Urinary bladder (tissue), 4 donors: ENCODE measurements at places on chromosomes 6 and 20. TPM values are rescaled to one million over a fixed set of nuclear protein-coding genes. Genes with fewer than 3 reads are reported as not detected.

The CLPSL2 gene
- not detected for total RNA-seq

The TREML1 gene
- total RNA-seq: 0.21 TPM

The SRMS gene
- 0.48 TPM for total RNA-seq

The ANKRD6 gene
- total RNA-seq: 29.2 TPM

The TSBP1 gene
- total RNA-seq: not detected

The EXOC2 gene
- 29.9 TPM for total RNA-seq

The NRM gene
- 7.0 TPM for total RNA-seq

The MYLK4 gene
- total RNA-seq: 4.0 TPM

The CCDC170 gene
- 4.7 TPM for total RNA-seq

The CRIP3 gene
- total RNA-seq: 3.9 TPM

The BPIFB1 gene
- total RNA-seq: not detected

The TGM3 gene
- not detected for total RNA-seq

The RAB44 gene
- 0.26 TPM for total RNA-seq

The PREX1 gene
- total RNA-seq: 18.1 TPM

The SNPH gene
- total RNA-seq: 3.5 TPM

The SLC22A2 gene
- not detected for total RNA-seq

The RGS17 gene
- 6.6 TPM for total RNA-seq

The BTN1A1 gene
- total RNA-seq: 0.16 TPM

The NMBR gene
- total RNA-seq: 0.32 TPM
